PC-3 (cell line): ENCODE measurements at places on chromosomes 5 and 9.

- no peak for DNase-seq
Measured at GRCh38 chr5:73204332-73204731, 31.3 kb downstream of the TMEM174 start.

DNA sequence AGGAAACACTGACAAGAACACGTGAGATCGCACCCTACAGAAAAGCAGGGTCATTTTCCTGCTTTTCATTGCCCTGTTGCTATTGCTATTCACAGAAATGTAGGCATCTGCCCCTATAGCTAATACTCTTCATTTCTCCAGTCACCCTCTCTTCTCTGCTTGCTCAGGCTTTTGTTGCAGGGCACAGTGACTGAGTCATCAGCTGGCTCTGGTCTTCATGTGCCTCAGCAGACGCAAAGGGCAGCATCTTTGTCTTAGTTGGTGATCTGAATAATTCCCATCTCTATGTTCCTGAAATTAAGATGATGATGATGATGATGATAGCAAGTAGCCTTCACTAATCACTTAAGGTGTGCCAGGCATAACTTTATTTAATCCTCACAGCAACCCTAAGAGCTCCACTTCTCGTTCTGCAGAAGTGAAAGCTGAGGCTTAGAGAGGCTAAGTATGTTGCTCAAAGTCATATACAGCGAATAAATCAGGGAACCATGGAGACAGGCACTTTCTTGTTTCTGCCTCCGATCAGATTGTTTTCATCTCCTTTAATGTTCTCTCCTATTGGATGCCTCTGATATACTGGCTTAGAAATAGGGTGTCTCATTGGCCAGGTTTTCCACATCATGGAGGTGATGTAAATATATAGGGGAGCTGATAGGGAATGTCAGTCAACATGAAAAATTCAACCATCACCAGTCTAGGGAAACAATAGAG, 133.0 kb upstream of the STK32A start:
- no peak for DNase-seq

- DNase-seq: peak; percentile 56
Measured at GRCh38 chr5:109408991-109409843, 557 bp downstream of the PJA2 start.

- no peak for DNase-seq
Measured at GRCh38 chr9:121272401-121272948, 4.5 kb downstream of the GSN start.

- DNase-seq: no peak
Measured at GRCh38 chr5:38442247-38442573, 114.2 kb downstream of the LIFR start.
